Fibroblast of the aortic adventitia (primary cell): ENCODE measurements at places on chromosomes 3 and 15. TPM values are rescaled to one million over a fixed set of nuclear protein-coding genes. Genes with fewer than 3 reads are reported as not detected.

The MYL3 gene
- total RNA-seq: not detected in 2 replicates

The BUB1B gene
- total RNA-seq: 1.3 and 35.2 TPM in 2 replicates

The NMNAT3 gene
- total RNA-seq: 1.5 and 1.8 TPM in 2 replicates

The ARPC4 gene
- 78.4 and 198 TPM in 2 replicates for total RNA-seq

The SPINK8 gene
- total RNA-seq: not detected in 2 replicates

The GPR15 gene
- total RNA-seq: not detected in 2 replicates

The C3orf22 gene
- total RNA-seq: not detected in 2 replicates

The NR2E3 gene
- total RNA-seq: 0.33 and 0.63 TPM in 2 replicates

The THAP10 gene
- 2.3 and 7.9 TPM in 2 replicates for total RNA-seq

GRCh38 chr15:72967397-72967796 is 84.9 kb upstream of the NEO1 start:
- no peak for DNase-seq

- DNase-seq: peak; percentile 78
Measured at GRCh38 chr3:134846911-134847317, 51.9 kb downstream of the EPHB1 start.

- no peak for DNase-seq
Measured at GRCh38 chr15:93645594-93645993, 556.6 kb upstream of the RGMA start.

DNA sequence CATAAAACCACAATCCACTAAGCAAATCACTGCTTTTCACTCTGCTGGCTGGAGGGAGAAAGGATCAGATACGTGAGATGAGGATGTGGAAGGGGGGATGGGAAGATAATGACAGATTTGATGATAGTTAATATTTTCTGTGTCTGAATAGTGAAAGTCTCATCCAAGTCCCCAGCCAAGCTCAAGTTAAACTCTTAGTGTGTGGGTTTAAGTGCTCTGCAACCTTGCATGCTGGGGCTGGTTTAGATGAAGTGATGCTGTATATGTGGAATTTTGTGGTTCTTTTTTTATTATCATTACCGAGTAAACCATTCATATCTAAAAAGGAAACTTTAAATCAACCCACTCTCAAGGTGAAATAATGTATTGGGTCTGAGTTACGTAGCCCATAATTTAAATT is 111.0 kb downstream of the TPRG1 start:
- no peak for DNase-seq

GRCh38 chr3:97970156-97970555 is 2.1 kb downstream of the RIOX2 start:
- DNase-seq: peak; percentile 22

DNA sequence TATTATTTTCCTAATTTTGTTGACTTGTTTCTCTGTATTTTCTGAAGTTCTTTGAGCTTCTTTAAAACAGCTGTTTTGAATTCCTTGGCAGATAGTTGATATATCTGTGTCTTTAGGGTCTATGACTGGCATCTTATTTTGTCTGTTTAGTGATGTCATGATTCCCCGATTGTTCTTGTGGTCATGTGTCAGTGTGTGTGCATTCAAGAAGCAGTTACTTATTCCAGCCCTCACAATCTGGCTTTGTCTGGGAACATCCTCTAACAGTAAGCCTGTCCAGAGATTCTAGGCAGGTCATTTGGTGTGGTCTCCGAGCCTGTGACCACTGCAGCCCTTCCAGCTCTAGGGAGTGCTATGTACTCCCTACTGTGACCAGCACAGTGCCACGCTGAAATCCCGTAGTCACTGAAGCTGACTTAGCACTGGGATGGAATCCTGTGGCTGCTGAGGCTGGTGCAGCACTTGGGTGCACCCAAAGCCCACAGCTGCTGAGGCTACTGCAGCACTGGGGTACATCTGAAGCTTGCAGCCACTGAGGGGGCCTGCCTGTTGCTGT is 6.7 kb downstream of the LNP1 start:
- DNase-seq: no peak

GRCh38 chr3:112811917-112812660 is 34.6 kb downstream of the CD200R1L start:
- peak; percentile 58 for DNase-seq

- DNase-seq: peak; percentile 53
Measured at GRCh38 chr3:43288366-43288765, 2.0 kb downstream of the SNRK start.

GRCh38 chr3:59310736-59311135 is 260.9 kb upstream of the CFAP20DC start:
- DNase-seq: no peak

- DNase-seq: peak; percentile 54
Measured at GRCh38 chr15:25890529-25890928, 27.4 kb upstream of the ATP10A start.

- DNase-seq: no peak
Measured at GRCh38 chr15:84810073-84810840, 6.9 kb upstream of the ALPK3 start.

- peak; percentile 32 for DNase-seq
Measured at GRCh38 chr3:150545419-150546225, 674 bp downstream of the SERP1 start.

GRCh38 chr15:76991741-76992645 is 2.9 kb upstream of the PSTPIP1 start:
- no peak for DNase-seq

DNA sequence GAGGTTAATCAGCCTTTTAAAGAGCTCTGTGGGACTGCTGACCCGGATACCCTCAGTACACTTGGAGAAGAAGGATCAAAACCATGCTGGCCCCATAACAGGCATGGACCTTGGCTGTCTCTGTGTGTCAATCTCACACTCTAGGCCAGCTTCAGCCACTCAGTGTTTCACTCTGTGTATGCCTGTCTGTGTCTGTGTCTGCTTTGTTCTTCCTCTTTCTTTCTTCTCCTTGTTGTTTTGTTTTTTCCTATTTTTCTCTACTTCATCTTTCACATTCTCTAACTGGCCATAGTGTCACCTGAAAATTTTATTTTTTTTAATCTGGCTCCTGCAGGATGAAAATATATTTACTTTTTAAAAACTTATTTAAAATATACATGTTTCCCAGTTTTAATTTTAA is 51.1 kb downstream of the SERP1 start:
- no peak for DNase-seq

- no peak for DNase-seq
Measured at GRCh38 chr3:16266714-16267113, 1.7 kb downstream of the OXNAD1 start.

- DNase-seq: peak; percentile 52
Measured at GRCh38 chr3:11690863-11691766, 47.4 kb upstream of the VGLL4 start.

DNA sequence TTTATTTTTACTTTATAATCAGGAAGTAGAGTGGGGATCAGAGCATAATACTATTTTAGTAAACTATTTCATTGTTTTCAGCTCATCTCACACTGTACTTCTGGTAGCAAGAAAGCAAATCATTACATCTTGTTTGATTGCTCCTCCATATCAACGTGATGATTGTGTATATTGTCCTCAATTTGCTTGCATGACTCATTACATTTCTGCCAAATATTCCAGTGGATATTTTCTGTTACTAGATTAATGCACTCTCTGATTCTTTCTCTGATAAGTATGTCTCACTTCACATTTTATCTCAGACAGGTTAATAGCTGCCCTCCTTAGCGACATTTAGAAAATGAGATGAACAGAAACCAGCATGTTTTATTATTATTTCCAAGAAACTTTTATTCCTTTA is 1145.3 kb downstream of the OTOL1 start:
- DNase-seq: no peak

DNA sequence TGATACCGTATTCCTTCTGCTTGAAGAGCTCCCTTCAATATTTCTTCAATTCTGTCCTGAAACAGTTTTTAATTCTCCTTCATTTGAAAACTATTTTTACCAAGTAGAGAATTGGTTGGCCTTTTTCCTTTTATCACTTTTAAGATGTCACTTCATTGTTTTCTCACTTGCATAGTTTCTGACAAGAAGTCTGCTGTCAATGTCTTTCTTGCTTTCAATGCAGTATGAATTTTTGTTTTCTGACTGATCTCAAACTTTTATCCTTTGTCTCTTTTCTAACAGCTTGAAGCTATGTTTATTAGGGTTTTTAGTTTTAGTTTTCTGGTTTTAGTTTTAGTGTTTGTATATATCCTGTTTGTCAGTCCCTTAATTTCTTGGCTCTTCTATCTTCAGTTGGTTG is 364.8 kb upstream of the TPRG1 start:
- peak; percentile 25 for DNase-seq

DNA sequence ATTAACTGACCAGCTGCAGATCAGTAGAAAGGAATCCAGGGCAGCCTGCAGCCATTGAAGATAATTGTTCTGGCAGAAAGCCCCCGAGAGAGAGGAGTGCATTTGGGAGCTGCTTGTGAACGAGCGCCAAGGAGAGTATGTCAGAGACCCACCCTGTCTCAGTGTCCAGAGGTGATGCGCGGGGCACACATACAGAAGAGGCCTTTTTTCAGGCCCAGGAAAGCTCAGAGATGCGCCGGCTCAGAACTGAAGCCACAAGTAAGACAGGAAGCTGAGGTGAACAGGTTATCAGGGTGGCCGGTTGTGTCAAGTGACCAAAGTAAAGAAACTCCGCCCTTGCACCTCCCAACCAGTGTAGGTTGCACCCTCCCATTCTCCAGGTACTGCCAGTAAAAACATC is 59.8 kb upstream of the HEG1 start:
- DNase-seq: peak; percentile 94

GRCh38 chr15:78140292-78140691 is 8.9 kb upstream of the IDH3A start:
- DNase-seq: no peak

GRCh38 chr3:169759256-169759655 is 5.6 kb downstream of the TERC start:
- no peak for DNase-seq

- no peak for DNase-seq
Measured at GRCh38 chr3:181290941-181291340, 301.4 kb upstream of the DNAJC19 start.

DNA sequence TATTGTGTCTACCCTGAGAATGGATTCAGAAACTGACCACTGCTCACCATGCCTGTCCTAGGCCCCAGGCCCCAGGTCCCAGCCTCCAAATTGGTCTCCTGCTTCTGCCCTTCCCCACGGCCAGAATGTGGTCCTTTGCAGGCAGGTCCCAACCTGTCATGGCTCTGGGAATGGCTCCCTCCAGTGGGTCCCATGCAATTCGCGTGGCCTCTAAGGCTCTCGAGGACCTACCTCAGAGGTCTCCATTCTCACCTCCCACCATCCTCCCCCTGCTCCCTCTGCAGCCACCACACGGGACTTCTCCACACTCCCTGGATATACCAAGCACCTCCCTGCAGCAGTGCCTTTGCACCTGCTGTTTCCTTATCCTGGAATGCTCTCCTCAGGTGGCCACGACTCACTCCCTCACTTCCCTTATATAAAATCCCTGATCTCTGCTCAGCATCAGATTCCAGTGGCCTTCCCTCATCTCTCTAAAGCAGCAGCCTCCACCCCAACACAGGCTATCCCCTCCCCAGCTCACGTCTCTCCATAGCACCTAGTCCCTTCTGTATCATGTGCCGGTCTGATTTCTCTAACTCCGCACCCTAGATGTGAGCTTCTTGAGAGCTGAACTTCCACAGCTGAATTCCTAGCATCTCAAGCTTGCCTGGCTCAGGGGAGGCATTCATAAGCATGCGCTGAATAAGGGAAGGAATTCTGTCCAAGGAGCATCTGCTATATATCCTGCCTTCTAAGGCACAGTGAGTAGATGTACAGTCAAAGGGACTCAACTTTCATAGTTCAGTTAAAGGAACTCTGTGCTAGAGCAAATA is 56.9 kb downstream of the ARRDC4 start:
- no peak for DNase-seq
